MM.1S (cell line): ENCODE measurements at places on chromosomes 2 and 18.

- no peak for DNase-seq
These were observed 1594.5 kb upstream of the PIK3C3 start for GRCh38 chr18:40360558-40360957.

- no peak for DNase-seq
These were observed 849 bp upstream of the VRK2 start for GRCh38 chr2:58045580-58046334.

DNA sequence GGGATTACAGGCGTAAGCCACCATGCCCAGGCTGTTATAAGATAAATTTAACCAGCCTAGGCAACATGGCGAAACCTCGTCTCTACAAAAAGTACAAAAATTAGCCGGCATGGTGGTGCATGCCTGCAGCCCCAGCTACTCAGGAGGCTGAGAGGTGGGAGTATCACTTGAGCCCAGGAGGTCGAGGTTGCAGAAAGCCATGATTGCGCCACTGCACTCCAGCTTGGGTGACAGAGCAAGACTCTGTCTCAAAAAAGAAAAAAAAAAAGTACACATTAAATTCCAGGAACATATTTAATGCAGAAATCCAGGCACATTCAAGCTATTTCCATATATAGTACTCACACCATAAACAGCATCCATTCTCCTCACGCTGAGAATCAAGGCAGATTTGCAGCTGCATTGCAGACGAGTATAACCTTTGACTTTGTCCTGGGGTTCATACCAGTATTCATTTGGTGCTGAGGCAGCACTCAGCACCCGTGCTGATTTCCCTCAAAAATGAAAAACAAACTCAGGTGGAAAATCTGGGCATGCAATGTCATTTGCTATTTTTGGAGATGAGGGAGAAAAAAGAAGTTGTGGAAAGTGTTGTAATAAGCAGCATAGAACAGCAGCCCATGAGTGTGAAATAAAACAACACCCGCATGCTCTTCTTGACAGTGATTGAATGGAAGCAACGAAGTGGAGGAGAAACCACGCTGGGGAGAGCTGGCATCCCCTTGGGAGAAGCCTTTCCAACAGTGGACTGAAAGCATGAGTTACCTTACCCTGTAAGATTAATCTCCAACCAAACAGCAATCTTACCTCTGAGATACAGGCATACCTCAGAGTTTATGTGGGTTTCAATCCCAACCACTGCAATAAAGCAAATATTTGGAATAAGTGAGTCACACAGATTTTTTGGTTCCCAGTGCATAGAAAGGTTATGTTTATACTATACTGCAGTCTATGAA, 46.8 kb upstream of the ANXA4 start:
- DNase-seq, result no peak

DNA sequence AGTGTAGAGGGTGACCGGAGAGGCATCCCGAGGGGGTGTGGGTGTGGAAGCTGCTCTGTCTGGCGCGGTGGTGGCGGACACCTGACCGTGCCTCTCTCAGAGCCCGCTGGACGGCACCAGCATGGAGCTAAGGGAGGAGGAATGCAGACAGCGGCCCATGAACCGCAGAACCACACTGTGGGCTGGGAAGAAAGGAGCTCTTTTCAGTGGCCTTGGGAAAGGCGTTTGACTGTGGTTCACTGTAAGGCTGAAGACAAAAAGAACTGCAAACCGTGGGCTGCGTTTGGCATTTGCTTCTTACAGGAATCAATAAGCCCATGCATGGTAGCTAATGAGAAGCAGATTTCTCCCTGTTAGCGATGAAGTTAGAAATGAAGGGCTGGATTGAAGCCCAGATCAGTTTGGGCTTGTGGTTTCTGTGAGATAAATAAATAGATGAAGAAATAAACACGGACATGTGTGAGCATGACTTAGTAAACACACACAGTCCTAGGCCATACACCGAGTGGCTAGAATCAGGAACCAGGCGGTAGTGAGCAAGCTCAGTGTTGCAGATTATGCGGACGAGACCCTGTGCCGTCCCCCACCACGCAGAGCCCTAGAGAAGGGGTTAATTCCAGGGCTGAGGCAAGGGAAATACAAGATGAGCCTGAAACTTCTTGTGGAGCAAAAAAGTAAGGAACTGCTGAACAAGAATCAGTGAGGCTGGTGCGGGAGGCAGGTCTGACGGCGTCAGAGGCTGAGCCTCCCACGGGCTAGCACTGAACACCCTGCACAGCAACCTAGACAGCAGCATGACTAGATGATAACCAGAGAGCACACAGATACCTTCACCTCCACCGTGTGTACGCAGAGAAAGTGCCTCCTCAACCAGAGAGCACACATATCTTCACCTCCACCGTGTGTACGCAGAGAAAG, 29.3 kb upstream of the NFATC1 start:
- no peak for DNase-seq

DNA sequence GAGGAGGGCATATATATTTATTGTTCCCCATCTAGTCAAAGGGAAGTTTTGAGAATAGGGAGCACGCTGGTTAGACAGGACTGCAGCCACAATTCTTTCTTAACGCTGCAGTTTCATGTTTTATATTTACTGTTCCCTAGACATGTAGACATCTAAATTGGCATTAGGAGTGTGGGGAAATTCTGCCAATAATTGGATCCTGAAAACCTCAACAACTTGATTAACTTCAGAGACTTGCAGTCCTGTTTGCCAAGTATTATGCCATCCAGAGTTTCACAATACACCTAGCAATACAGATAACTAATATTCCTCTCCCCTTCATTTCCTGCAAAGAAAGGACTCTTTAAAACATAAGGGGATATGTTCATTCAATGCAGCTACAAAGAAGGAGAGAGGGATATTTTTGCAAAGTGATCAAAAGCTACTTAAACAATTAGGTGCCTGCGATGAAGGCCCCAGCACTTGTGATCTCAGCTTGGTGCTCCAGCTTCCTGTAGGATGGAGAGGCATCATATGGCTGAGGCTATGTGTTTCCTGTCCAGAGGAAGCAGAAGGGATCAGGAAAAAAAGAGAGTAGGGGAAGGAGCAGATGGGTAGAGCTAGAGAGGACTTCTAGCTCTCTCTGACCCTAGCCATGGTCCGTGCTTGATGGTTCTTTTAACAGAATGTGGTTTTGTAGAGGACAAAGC, 264.4 kb downstream of the MTX2 start:
- no peak for DNase-seq

- DNase-seq, result peak; percentile 39
These were observed 801.0 kb downstream of the TDRD15 start for GRCh38 chr2:21924640-21925285.

DNA sequence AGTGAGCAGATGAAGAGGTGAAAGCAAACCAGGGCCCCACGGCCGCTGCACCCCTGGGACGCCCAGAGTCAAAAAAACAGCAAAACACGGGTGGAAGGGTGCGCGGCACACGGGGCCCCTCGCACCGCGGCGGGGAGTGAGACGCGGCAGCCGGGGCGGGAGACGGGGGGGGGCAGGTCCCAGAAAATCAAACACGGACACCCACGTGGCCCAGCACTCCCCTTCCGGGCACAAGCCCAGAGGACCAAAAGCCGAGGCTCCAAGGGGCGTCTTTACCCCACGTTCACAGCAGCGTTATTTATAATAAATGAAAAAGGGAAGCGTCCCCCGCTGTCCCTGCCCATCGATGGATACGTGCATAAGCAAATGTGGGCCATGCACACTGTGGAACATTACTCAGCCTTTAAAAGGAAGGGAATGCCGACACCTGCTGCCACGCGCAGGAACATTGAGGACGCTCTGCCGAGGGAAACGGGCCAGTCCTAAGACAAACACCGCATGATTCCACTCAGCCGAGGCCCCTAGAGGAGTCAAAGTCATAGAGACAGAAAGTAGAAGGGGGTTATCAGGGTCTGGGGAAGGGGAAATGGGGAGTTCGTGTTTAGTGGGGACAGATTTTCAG, 677 bp upstream of the COPS9 start:
- DNase-seq, result no peak

DNA sequence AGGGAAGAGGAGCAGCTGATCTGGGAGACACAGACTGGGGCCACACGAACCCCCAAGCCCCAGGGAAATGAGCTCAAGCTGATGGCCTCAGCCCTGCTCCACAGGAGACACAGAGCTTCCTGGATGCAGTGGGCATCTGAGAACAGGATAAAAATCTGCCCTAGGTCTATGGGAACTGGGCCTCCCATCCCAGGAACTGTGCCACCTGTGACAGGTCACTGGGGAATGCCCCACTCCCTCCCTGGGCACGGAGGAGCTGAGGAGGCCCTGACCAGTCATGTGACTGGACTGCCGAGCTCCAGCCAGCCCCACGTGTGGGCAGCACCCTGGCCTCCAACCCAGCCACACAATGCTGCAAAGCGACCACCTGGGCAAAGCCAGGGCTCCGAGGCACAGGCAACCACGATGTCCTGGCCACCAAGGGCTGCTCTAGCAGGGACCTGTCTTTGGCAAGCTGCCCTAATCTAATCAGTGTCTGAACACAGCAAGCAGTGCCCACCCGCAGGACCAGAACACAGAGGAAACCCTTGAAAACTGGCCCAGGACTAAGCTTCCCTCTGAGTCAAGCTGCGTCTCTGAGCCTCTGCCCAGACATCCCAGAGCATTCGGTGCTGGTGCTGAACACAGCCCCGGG, 57.8 kb upstream of the ID2 start:
- no peak for DNase-seq

- no peak for DNase-seq
These were observed 125.5 kb downstream of the ANKRD44 start for GRCh38 chr2:197184959-197185586.

DNA sequence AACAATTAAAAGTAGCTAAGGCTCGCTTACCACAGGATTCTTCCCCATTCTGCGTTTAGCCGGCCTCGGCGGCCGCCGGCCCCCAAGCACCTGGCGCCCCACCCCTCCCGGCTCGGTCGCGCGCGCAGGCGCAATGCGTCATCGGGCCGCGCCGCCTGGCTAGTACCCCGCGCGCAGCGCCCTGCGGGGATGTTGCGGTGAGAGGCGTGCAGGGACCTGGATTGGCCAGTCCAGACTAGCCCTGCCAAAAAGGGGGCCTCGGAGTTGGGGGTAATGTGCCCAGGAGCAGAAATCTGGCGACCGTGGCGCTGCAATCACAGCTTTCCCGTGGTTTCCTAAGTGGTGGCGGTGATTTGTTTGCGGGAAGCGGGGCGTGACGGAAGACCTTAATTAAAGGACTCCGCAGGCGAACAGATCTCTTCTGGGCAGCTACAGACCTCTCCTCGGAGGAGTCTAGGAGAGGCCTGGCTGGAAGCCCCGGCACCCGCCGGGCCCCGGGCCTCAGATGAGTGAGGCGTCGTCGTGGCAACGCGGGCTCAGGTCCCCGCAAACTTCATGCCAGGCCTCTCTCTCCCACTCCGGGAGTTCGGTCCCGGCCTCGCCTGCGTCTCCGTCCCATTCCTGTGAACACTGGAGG, 606 bp downstream of the TMEM237 start:
- peak; percentile 80 for DNase-seq

DNA sequence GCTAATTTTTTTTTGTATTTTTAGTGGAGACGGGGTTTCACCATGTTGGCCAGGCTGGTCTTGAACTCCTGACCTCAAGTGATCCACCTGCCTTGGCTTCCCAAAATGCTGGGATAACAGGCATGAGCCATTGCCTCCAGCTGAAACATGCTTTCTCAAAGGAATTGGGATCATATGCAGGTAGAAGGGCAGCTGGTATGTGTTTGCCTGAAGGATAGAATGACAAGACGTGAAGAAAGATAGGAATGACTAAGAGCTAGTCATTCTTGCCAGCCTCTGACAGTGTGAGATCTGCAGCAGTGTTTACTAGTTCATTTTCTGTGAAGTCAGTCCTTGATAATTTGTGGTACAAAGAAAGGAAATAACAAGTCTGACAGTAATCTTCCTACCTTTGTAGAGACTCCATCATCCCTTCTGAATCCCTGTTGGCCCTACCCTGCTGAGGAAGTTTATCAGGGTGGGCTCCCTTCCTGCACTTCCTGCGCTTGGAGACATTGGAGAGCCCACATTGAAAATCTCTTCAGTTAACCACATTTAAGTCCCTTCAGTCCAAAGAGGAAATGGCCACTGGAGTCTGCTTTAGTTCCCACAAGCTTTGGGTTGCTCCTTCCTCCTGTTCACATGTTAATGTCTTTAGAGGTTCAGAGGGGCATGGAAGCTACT, 14.7 kb downstream of the CFLAR start:
- no peak for DNase-seq

DNA sequence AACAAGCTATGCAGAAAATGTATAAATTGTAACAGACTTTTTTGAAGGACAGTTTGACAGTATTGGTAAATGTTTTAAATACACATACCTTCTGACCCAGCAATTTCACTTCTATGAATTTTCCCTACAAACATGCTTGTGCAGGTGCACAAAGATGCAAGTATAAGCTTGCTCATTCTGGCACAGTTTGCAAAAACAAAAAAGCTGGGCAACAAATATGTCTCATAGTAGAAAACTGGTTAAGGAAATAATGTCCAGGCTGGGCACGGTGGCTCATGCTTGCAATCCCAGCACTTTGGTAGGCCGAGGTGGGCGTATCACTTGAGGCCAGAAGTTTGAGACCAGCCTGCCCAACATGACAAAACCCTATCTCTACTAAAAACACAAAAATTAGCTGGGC, 96.9 kb upstream of the NEDD4L start:
- DNase-seq, result no peak

- DNase-seq, result no peak
These were observed 99.4 kb downstream of the TFCP2L1 start for GRCh38 chr2:121185571-121186074.

GRCh38 chr2:37436323-37436722, 91.9 kb downstream of the QPCT start:
- DNase-seq, result no peak

GRCh38 chr2:219618733-219619122, 8.7 kb upstream of the SLC4A3 start:
- DNase-seq, result no peak

- no peak for DNase-seq
These were observed 2.7 kb downstream of the PER2 start for GRCh38 chr2:238285653-238286082.

DNA sequence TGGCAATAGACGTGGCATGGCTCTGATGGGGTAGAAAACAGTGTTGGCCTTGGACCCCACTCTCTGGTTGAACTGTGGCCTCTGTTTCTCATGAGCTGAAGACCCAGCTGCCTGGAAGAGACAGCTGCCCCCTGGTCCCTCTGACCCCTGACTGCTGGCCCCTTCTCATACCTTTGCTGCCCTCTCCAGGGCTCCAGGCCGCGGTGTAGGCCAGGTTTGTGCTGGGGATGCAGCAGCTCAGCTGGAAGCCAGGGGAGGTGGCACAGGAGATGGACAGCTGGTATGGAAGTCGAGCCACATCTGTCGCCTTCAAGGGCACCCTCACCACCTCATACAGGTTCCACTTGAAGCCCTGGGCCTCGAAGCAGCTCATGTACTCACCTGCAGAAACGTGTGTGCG, 31.7 kb upstream of the SELENOI start:
- DNase-seq, result no peak

DNA sequence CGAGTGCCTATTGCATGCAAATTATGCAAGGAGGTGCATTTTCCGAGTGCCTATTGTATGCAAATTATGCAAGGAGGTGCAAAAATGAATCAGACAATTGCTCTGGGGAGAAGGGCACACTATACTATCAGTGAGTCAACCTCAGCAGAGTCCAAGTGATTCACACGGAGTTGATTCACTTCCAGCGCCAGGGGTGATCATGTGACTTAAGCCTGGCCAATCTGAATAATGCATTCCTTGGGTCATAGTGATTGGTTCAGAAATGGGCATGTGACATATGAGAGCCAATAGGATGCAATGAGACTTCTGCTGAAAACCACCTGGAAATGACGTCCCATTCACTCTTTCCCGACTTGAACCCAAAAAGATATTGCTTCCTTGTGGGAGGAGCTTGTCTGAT, 152.2 kb downstream of the DAW1 start:
- no peak for DNase-seq

GRCh38 chr2:236956641-236957040, 129.0 kb upstream of the COPS8 start:
- no peak for DNase-seq
